Tongue (tissue), 3 donors: ENCODE measurements at places on chromosomes 3 and 15. TPM values are rescaled to one million over a fixed set of nuclear protein-coding genes. Genes with fewer than 3 reads are reported as not detected.

DNA sequence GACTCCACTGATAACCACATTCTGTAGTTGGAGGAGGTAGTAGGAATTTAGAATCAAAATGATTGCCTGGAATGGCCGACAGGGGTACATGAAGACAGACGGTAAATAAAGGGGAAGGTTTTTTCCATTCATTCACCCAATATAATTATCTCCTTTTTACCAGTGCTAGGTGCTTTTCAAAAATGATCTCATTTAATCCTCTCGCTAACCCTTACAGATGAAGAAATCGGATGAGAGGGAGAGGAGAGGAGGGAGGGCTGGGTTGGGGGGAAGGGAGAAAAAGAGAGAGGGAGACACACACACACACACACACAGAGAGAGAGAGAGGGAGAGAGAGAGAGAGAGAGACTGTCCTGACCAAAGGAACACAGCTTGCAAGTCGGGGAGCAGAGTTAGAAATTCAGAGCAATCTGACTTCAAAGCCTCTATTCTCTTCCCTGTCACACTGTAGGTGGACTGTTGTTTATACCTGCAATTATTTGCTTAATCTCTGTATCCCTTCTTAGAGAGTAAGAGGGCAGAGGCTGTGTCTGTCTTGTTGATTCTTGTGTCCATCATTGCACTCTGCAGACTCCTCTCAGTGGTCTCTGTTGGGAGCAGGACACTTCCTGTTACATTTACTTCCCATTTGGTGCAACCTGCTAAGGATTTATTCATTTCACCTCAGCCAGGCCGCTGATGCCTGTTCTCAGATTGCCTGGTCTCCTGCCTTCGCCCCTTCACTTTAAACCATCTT lies 18.7 kb upstream of the PAQR9 start:
- no peak for DNase-seq

DNA sequence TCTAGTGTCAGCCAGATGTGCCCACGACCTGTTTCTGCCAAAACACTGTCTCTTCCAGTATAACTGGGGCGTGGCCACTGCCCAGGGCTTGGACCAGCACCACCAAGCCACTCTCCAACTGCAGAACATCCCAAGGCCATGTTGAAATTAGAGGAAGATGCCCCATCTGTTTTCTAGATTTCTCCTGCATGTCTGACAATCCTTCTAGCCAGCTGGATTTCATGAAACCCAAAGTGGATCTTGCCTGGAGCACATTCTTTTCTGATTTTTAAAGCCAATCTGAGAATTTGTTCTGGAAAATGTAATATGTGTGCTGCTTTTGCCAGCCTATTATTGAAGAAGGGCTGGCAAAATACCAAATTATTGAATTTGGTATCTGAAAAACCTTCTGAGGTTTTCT lies 182.5 kb downstream of the SLCO3A1 start:
- no peak for DNase-seq

DNA sequence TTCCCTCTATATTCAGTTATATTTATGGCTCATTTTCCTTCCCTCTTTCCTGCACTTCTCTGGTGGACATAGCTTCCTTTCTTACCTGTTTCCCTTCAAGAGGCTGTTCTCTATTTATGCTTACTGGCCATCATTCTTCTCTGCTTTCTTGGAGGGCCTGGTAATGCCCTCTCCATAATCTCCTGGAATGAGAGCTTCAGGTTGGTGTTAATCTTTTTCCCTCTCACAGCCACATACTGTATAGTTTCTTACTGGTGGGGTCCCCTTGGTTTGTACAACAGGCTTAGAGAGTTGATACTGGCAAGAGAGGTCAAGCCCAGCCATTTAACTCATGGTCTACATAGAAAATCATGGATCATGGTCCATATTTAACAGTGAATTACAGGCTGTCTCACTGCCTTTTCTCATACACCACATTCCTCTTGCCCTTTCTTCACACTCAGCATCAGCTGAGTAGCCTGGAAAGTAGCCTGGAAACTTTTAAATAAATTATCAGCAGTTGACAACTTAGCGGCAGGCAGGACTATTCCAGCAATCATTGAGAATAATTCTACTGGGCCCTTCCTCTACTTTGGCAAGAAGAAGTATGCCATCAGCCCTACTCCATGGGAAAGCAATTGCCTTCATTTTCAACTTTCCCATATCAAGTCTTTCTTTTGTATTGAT lies 38.0 kb upstream of the DPH6 start:
- DNase-seq = no peak

Gene STARD9
- 31.1 TPM for total RNA-seq

Gene TGM5
- total RNA-seq = 6.8 TPM

Gene LRRN1
- 48.5 TPM for total RNA-seq

DNA sequence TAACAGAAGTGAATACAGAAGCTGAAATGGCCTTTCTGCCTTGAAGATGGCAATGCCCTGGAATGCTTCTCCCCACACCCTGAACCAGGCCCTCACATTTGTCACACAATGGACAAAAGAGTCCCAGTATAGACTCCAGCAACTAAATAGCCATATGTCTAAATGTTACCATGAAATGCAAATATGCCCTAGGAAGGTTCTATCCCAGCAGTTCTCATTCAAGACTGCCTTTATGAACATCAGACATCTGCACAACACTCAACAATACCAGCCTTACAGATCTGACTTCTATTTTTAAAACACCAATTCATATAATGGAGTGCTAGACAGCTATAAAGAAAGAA lies 7.9 kb downstream of the ITGB5 start:
- DNase-seq = peak; percentile 21

DNA sequence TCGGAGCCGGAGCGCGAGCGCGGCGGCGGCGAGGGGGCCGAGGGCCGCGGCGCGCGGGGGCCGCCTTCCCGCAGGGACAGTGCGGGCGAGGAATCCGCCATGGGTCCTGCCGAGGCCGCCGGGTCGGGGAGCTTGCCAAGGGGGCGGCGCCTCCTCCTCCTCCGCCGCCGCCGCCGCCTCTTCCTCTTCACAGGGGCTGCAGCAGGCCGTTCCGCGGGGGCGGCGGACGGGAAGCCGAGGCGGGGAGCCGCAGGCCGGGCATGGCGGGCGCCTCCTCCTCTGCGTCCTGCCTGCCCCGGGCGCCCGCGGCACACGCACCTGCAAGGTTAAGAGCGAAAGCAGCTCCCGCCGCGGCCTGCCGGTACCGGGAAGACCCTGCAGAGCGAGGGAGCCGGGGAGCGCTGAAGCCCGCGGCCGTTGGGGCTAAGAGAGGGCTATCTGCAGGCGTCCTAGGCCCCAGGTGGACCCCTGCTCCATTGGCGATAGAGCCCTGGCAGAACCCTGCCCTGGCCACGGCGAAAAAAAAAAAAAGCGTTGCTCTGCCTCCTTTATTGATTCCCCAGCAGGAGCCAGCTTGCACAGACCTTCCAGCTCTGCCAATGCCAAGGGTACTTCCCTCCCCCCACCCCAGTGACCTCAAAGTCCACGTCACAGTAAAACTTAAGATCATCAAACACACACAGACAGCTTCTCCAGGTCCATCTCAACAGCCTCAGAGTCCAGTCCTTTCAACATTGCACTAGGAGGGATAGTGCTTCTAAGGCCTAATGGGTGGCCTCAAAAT lies at the start of gene LYSMD2:
Gene LYSMD2 (minus strand): TSS at position 134 of the 784 bp plus-strand sequence. CDS start 33 bp downstream, at position 101.
- DNase-seq = peak; percentile 72

DNA sequence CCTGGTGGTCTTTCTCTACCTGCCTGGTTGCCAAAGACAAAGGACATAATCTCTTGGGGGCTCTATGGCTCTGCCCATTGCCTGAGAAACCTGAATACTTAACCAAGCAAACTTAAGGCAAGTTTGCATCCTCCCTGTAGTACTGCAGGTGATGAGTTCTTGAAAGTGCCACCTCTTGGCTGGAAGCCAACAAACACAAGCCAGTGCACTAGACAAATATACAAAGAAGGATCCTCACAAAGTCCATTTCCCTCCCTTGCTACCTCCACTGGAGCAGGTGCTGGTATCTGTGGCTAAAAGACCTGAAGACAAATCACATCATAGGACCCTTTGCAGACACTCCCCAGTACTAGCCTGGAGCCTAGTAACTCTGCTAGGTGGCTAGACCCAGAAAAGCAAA lies 772.3 kb downstream of the SI start:
- no peak for DNase-seq

DNA sequence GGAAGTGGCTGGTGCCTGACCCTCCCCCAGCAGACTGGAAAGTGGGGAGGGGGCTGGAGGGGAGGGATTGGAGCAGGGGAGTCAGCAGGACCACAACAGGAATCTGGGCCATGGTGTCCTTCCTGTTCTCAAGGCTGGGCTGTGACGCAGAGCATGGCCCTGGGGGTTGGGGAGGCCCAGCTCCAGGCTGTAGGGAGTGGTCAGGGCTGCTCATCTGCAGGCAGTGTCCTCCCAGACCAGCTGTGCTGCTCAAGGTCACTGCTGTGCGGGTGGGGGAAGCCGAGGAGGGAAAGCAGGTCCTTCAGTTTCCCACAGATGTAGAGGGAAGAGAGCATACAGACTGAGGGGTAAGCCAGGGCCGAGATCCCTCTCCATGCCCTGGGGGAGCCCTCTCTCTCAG lies 40.7 kb downstream of the CYP11A1 start:
- peak; percentile 61 for DNase-seq

DNA sequence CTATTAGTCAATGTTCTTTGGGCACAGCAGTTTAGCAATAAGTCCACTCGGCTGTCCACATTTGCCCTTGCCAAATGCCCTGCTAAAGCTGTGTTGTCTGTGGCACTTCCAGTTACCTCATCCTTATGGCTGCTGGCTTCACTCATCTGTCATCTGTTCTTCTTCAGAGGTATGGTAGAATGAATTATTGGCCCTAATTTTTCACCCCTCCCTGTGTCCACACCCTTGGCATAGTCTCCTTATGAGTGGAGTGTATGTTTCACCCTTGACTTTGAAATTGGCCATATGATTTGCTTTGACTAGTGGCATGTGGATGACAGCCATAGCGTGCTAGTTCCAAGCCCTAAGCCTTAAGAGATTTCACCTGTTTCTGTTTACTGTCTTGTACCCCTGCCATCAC lies 72.1 kb upstream of the EPHB1 start:
- DNase-seq = peak; percentile 45

Gene IL17RD
- 46.1 TPM for total RNA-seq

GRCh38 chr15:98948941-98949340 lies 58.7 kb downstream of the PGPEP1L start:
- DNase-seq = no peak
